ENCODE measurements at places on chromosomes 6 and 20.

- H3K4me1 ChIP-seq = peaks cover 12% of the 10 kb centered on the region
- H3K4me3 ChIP-seq = no peak overlapping the region
- no peak overlapping the region for H3K27ac ChIP-seq
- no peaks in the 10 kb centered on the region for H3K27me3 ChIP-seq
- H3K36me3 ChIP-seq = no peaks in the 10 kb centered on the region
- DNase-seq = no peak
Measured at GRCh38 chr6:19857703-19858102, 20.5 kb downstream of the ID4 start.

GRCh38 chr6:337805-338368 is 45.6 kb downstream of the DUSP22 start:
- peaks cover 3% of the 10 kb centered on the region for H3K4me1 ChIP-seq
- no peak for DNase-seq
- H3K36me3 ChIP-seq = no peaks in the 10 kb centered on the region

- peak; percentile 68 for DNase-seq
- no peak overlapping the region for H3K27ac ChIP-seq
- peaks cover 5% of the 10 kb centered on the region for H3K4me1 ChIP-seq
- H3K27me3 ChIP-seq = no peaks in the 10 kb centered on the region
- no peaks in the 10 kb centered on the region for H3K36me3 ChIP-seq
Measured at GRCh38 chr6:125598422-125598821, 151.0 kb upstream of the HEY2 start.

DNA sequence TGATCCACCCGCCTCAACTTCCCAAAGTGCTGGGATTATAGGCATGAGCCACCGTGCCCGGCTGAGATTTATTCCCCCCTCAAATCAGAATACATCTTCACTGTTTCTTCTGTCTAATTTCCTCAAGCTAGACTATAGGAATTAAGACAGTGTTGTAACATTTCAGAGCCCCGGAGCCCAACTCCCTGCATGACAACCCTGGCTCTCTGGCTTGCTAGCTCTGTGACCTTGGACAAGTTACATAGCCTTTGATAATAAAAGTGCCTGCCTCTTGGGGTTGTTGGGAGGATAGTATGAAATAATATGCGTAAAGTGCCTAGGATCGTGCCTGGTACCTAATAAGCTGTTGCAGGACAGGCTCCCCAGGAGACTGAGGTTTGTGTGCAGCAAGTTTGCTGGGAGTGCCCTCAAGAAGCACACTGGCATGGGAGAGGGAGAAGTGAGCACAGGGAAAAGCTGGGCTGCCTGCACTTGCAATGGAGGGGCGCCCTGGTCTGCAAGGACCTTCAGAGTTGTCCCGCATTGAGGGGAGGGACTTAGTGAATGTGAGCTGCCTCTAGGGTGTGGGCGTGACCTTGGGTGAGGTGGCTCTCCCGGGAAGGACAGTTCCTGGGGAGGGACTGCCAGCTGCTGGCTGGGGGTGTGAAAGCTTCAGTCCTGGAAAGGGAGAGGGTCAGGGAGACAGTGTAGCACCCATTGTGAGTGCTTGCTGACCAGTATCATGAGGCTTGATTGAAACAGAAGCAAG is 43.4 kb downstream of the TAF8 start:
- H3K27ac ChIP-seq = no peak overlapping the region
- H3K27me3 ChIP-seq = no peaks in the 10 kb centered on the region
- H3K4me3 ChIP-seq = no peak overlapping the region
- no peak for DNase-seq

- H3K27me3 ChIP-seq = no peaks in the 10 kb centered on the region
- no peaks in the 10 kb centered on the region for H3K36me3 ChIP-seq
- DNase-seq = no peak
Measured at GRCh38 chr20:50048420-50049166, 64.4 kb downstream of the UBE2V1 start.

- H3K27me3 ChIP-seq = no peaks in the 10 kb centered on the region
- DNase-seq = no peak
- no peak overlapping the region for H3K4me3 ChIP-seq
- no peaks in the 10 kb centered on the region for H3K36me3 ChIP-seq
Measured at GRCh38 chr6:14614631-14615030, 497.1 kb downstream of the CD83 start.

DNA sequence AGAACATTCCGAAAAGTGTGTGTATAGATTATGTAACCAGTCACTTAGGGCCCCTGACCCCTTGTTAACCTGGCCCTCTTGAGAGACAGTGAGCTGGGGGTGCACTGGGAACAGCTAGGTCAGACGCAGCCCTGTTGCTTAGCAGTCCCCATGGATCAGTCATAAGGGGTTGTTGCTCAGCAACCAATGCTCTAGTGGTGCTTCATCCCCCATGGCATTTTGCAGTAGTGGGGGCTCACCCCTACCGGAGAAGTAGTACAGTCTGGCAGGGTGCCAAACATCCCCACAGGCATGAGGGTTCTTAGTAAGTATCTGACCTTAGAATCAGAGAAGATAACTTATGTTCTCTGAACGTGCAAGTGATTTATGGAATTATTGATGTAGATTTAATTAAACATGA is 12.3 kb downstream of the PKIB start:
- H3K27ac ChIP-seq = no peak overlapping the region
- no peaks in the 10 kb centered on the region for H3K27me3 ChIP-seq
- H3K4me3 ChIP-seq = no peak overlapping the region
- DNase-seq = no peak
- no peaks in the 10 kb centered on the region for H3K4me1 ChIP-seq
- H3K36me3 ChIP-seq = no peaks in the 10 kb centered on the region

DNA sequence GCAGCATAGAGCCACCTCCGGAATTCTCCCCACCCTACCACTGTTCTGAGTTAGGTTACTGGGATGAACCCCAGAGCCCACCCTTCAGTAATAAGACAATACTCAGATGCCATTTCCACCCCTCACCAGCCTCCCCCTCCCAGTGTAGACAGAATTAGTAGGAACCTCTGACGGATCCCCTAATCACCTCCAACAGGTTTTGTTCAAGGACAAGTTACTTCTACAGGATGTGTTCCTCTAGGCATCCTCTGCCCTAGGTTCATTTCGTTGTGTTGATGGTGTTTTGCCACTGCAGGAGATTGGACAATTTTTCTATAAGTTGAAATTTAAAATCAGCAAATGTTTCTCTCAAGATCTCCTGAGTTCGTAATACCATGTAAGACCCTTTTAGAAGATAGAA is 22.8 kb downstream of the PLEKHG1 start:
- no peak overlapping the region for H3K27ac ChIP-seq
- H3K36me3 ChIP-seq = no peaks in the 10 kb centered on the region
- DNase-seq = no peak

- DNase-seq = no peak
- H3K36me3 ChIP-seq = no peaks in the 10 kb centered on the region
- no peak overlapping the region for H3K27ac ChIP-seq
- no peaks in the 10 kb centered on the region for H3K27me3 ChIP-seq
- H3K4me3 ChIP-seq = no peak overlapping the region
- H3K4me1 ChIP-seq = peaks cover 5% of the 10 kb centered on the region
Measured at GRCh38 chr20:33516882-33517281, 27.0 kb downstream of the CBFA2T2 start.

DNA sequence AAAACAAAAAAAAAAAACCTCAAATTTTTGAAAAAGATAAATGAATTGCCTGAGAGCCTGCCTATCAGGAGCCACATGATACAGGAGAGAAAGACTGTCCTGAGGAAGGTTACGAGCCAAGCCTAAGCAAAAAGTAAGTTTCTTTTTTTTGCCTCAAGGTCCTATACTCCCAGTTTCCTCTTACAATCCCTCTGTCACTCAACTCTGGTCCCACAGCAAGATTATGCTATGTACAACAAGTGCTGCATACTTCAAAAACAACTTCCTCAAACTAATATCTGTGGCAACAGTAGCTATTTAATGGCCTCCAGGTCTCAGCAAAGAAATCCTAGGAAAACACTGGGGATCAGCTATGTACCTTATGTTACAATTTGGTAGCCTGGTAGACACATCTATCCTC is 46.8 kb downstream of the PLN start:
- H3K4me1 ChIP-seq = no peaks in the 10 kb centered on the region
- H3K36me3 ChIP-seq = no peaks in the 10 kb centered on the region
- no peak overlapping the region for H3K4me3 ChIP-seq
- DNase-seq = no peak
- no peak overlapping the region for H3K27ac ChIP-seq
- no peaks in the 10 kb centered on the region for H3K27me3 ChIP-seq

DNA sequence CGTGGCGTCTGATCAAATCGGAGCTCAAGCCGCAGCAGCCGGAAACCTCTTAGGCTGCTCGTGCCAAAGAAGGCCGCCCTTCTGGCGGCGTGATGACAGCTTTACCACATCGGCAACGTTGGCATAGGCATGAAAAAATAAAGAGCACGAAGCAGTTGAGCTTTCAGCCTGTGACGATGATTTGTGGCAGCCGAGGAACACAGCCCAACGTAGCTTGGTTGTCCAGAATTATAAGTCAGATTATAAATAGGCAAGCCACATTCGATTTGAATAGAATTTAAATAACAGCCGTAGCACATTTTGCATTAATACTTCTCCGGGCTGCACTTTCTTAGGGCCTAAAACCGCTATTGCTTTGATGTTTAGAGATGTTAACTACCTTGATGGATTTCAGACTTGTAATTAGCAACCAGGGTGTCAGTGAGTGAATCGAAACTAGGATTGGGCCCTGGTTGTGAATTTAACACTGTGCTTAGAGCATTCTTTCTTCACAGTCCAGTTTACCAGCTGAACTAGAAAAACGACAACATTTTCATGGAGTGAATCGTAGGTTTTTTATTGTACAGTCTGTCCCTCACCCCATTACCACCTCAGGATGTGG is 864 bp upstream of the BCLAF1 start:
- peak overlapping the region; percentile 93 for H3K4me3 ChIP-seq
- peaks cover 39% of the 10 kb centered on the region for H3K4me1 ChIP-seq
- DNase-seq = peak; percentile 90
- no peaks in the 10 kb centered on the region for H3K36me3 ChIP-seq

DNA sequence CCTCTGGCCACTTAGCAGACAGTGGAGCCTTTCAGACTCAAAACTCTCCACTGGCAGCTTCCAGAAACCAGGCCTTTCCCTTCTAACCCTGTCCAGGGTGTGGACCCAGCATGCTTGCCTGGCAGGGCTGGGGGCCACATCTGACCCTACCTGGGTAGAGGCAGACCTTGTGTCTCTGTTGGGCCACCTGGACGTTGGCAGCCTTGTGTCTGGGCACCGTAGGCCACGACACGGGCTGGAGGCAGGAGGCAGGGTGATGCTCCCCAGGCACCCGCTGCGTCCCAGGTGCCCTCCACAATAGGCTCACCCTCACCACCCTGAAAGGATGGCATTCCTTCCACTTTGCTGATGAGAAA is 67.6 kb downstream of the NOL4L start:
- no peak overlapping the region for H3K27ac ChIP-seq
- no peaks in the 10 kb centered on the region for H3K27me3 ChIP-seq
- H3K36me3 ChIP-seq = no peaks in the 10 kb centered on the region
- DNase-seq = no peak
- no peak overlapping the region for H3K4me3 ChIP-seq
- peaks cover 22% of the 10 kb centered on the region for H3K4me1 ChIP-seq

- peak; percentile 40 for DNase-seq
- H3K4me3 ChIP-seq = no peak overlapping the region
- peaks cover 6% of the 10 kb centered on the region for H3K4me1 ChIP-seq
- H3K36me3 ChIP-seq = no peaks in the 10 kb centered on the region
- H3K27ac ChIP-seq = no peak overlapping the region
Measured at GRCh38 chr6:167565388-167565787, 240.5 kb downstream of the TTLL2 start.

DNA sequence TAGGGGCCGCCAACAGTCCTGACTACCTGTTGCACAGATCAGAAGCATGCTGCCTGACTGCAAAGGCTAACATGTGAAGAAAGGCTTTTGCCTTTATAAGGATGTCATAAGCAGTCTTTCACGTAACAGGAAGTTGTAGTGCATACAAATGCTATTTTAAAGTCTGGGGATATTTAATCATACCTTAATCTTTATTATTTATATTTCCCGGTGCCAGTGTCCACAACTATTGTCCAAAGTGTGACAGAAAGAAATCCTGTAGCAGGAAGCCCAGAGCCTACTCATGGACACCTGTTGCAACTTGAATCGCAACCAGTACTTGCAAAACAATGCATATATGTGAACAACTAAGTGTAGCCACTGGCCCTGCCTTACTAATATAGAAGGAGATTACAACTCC is 235.8 kb downstream of the ALDH8A1 start:
- H3K27me3 ChIP-seq = no peaks in the 10 kb centered on the region
- no peak overlapping the region for H3K27ac ChIP-seq
- peaks cover 3% of the 10 kb centered on the region for H3K4me1 ChIP-seq
- no peaks in the 10 kb centered on the region for H3K36me3 ChIP-seq
- no peak overlapping the region for H3K4me3 ChIP-seq

DNA sequence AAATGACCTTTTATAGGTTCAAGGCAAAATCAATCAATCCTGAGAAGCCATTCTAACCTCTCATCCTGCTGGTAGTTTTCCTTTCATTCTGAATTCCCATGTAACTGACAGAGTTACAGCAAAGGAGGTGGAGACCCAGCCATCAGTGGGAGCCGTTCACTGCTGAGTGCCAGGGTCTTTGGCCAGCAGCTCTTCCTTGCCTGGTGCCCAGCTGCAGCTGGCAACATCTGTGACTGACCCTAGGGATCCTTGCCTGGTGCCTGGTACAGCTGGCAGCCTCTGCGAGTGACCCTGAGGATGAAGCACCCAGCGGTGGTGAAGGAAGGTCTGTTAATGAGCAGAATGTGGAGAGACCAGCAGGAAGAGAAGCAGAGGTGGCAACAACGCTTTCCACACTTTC is 314.6 kb downstream of the THBS2 start:
- H3K36me3 ChIP-seq = no peaks in the 10 kb centered on the region
- DNase-seq = no peak
- H3K27me3 ChIP-seq = no peaks in the 10 kb centered on the region

- peaks cover 40% of the 10 kb centered on the region for H3K4me1 ChIP-seq
- no peaks in the 10 kb centered on the region for H3K27me3 ChIP-seq
- DNase-seq = no peak
- H3K36me3 ChIP-seq = no peaks in the 10 kb centered on the region
- no peak overlapping the region for H3K4me3 ChIP-seq
- H3K27ac ChIP-seq = no peak overlapping the region
Measured at GRCh38 chr6:37260040-37260439, 2.1 kb upstream of the TMEM217 start.

DNA sequence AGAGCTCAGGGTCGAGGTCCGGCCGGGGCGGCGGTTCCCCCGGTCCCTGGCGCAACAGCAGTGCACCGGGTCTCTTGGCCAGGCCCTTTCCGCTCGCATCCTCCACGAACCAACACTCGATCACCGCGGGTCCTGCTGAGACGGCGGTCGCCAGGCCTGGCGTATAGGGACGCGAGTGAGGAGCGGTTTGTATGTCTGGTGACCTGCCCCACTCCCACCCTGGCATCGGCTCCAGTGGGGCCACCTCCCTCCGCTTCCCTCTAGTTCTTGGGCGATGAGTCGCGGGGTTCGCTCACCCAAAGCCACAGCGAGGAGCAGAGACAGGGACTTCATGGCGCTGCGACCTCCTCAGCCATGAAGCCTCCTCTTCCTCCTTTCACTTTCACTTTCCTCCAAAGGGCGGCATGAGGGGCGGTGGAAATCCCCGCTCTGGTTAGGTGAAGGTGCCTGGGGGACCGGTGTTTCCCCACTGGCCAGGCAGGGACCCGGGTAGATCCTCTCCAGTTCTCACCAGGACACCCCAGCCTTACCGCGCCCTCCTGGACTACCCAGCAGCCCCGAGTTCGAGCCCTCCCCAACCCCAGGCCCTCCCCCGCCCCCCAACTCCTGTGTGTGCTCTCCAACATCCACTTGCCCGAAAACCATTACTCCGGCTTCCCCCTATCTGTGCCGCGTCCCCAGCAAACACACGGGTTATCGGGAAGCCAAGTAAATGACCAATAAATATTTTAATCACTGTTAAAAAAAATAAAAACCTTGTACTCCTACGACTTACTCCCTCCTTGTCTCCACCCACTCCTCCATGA is at the start of gene TAPBP:
Gene TAPBP (minus strand): TSS at position 370 of the 806 bp plus-strand sequence. CDS start 37 bp downstream, at position 333.
- H3K36me3 ChIP-seq = peaks cover 2% of the 10 kb centered on the region
- H3K27ac ChIP-seq = peak within 1 kb of the TSS; percentile 96
- peak within 1 kb of the TSS; percentile 81 for H3K4me3 ChIP-seq
- H3K27me3 ChIP-seq = no peaks in the 10 kb centered on the region
